ENCODE measurements at places on chromosomes 1 and 21. TPM values are rescaled to one million over a fixed set of nuclear protein-coding genes. Genes with fewer than 3 reads are reported as not detected.

GRCh38 chr1:2392686-2393085 is 1.0 kb downstream of the RER1 start:
- DNase-seq, result no peak

- DNase-seq, result peak; percentile 21
These were observed 151.4 kb upstream of the ZRANB2 start for GRCh38 chr1:71232166-71232763.

GRCh38 chr1:186681121-186681520 is 898 bp upstream of the PTGS2 start:
- no peak for DNase-seq

DNA sequence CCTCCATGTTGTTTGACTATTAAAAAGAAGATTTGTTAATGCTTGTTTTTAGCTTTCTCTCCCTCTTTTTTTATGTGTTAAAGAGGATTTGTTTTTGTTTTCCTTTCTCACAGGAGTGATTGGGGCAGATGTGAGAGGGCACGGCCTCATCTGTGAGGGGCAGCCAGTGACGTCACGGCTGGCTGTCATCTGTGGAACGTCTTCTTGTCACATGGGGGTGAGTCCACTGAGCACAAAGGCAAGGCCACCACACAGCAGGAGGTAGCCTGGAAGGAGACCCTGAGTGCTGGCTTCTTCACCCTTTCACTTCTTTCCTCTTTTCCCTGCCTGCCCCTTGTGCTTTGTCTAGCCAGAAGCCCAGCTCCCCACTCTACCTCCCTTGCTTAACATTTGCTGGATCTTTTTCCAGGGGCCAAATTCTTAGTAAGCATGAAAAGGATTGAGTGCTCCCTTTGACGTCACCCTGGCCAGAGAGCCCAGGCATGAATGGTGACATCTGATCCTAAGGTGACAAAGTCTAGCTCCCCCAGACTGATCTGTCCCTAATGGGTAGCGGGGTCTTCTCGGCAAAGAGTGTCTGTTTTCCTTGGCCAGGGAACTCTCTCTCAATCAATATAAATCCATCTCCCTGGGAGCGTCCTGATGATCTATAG is 257.2 kb downstream of the FGGY start:
- DNase-seq, result peak; percentile 82

DNA sequence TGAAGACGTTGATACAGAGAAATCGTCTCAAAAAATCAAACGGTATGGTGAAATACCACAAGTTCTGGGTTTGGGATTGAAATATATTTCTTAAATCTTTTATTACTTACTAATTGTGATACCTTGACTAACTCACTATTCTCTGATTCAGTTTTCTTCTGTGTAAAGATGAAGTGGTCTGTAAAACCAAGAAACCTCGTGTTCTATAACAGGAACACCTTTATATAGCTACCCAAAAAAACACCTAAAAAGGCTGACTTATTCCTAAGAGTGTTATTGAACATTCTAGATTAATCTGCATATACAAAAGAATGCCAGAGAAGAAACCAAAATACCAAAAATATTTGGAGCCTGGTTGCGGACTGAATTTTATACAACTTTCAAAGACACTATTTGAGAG is 721 bp downstream of the LRRIQ3 start:
- DNase-seq, result no peak

DNA sequence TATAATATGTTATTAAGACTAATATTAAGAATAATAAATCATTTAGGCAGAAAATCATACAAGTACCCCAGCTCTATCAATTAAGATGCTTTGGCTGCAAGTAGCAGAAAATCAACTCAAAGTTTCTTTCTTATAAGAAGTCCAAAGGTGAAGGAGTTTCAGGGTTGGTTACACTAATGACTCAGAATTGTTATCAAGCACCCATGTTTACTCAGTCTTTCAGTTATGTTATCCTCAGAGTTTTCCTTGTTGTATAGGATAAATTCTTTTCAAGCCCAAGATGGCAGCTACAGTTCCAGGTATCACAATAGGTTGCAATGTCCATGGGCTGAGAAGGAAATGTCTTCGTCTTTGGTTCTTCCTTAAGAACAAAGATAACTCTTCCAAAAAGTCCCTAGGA is 163.6 kb downstream of the TNFSF18 start:
- DNase-seq, result no peak

DNA sequence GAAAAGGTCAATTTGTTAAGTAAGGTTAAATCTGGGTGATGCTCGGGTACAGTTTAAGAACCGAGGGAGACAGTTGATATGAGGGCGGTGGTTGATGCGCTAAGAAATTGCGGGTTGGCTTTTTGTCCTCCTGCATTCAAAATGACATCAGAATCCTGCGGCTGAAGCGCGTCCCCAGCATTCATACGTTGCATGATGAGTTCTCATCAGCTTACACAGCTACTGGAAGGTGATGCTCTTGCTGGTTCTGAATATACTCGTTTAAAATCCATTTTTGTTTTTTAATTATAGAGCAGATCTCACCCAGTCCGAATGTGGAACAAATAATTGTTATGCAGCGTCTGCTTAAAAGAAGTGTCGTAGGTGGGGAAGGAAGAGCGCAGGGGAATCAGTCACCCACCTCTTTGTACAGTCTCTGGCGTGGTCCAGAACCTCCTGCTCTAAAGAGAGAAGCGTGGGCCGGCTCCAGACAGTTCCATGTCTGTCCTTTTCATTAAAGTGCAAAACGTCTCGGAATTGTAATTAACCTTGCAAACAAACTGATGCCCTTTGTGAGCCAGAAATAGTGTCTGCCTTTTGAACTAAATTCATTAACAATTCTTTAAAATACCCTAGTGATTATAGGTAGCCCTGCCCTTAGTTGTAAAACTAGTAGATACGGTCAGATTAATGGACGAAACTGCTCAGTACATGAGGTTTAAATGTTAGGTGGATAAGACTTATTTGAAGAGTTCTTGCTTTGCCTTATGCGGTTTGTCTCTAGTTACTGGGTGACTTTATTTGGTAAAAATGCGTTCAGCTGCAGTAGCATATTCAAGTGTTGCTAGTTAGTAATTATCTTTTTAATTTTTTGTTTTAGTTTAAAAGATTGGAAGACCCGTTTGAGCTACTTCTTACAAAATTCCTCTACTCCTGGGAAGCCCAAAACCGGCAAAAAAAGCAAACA is 741 bp downstream of the RGS2 start:
- peak; percentile 54 for DNase-seq

DNA sequence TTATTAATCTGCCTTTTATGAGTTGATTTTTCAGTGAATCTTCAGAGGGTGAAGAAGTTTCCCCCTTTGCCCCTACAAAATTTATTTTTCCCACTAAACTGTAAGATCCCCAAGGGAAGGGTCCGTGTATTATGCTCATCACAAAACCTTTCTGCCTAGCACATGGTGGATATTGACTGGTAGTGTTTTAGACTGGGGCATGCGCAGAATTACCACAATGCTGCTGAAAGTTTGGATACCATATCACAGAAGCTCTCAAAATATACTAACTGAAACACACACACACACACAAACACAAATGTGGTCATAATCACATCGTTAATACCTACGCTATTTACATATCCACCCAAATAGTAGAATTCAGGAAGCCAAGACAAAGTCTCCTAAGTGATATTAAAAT is 28.0 kb upstream of the DMRTB1 start:
- no peak for DNase-seq

GRCh38 chr1:229059671-229060539 is 211.0 kb upstream of the RAB4A start:
- DNase-seq, result peak; percentile 23

DNA sequence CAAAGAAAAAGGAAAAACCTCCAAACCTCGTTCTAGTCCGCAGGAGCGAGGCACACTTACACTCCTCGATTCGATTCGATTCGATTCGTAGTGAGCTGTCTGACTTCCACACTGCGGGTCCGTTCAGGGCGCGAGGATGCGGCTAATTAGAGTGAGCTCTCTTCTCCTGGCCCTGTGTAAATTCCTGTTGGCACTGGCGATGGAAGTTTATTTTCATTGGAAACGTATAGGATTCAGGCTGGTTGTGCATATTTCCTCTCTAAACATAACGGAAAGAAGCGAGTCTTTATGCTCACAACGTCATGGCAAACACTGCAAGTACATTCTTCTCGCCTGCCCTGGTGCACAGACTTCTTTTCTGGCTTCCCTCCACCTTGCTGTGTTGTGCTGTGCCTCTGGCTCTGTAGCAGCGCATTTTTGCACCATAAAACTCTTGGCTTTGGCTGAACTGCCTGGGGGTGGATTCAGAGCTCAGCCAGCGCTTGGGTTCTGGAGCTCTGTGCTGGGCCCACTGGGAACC is 2.7 kb downstream of the HUNK start:
- DNase-seq, result no peak

- no peak for DNase-seq
These were observed 33.4 kb downstream of the HSD17B7 start for GRCh38 chr1:162823771-162824525.

- DNase-seq, result peak; percentile 16
These were observed 141.2 kb upstream of the ST6GALNAC5 start for GRCh38 chr1:76725864-76726619.

DNA sequence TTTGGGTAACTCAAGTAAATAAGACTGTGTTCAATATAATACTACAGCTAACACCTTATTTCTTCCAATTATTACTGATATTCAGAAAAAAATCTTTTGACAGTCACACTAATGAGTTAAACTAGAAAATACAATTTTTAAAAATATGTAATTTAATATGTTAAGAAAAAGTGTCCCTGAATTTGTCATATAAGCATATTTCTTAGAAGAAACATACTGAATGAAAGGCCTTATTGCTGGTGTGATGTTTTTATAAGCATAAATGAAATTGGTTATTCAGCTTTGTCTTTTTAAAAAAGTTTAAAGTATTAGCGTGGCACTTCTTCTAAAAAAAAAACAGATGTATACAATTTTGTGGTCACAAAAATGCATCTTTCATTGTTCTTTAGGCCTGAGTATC is 267.3 kb downstream of the NEGR1 start:
- no peak for DNase-seq

DNA sequence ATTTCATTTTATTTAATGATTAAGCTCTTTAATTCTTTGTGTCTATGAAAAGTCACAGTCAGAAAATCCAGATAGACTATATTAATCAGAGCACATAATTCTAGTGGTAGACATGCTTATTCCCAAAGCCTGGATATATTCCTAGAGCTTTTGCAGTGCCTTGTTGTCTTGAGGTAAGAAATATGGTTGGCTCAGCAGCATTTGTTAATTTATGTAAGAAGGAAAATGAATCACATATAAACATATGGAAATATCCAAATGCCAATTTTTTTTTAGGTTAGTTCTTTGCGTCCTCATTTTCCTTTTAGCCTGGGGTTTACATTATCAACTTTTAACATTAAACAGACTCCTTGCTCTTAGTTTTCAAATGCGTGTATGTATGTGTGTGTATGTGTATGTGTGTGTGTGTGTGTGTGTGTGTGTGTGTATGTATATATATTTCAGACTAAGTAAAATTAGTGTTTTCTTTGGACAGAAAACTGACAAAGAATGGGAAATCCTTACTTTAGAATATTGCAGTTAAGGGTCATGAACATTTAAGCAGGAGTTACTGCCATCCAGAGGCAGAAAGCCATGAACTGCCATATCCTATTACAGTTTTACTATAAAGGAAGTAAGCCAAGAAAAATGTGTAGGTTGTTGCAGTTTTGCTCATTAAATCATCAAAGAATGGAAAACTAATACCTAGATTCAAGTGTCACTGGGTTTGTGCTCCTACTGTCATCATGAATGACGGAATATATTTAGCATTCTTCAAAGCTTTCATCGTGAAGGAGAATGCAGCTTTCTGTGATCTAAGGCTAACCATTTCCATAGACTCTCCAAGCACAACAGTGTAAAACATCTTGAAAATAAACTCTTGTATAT is 477.1 kb upstream of the NR5A2 start:
- no peak for DNase-seq

DNA sequence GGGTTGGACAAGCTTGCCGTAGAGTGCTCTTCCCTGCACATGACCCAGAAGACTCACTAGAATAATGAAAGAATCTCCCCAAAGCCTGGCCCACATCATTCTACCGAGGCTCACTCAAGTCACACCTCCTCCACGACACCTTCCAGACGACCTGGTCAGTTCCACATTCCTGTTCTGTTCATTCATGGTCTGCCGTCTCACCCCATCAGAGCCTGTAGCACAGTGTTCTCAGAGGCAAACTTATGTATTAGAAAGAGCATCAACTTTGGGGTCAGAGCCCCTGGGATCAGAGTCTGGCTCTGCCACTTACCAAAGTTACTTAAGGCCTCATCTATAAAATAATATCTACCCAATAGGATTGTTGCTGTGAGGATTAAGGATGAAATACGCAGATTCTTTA is 7.5 kb downstream of the OLFML3 start:
- no peak for DNase-seq

DNA sequence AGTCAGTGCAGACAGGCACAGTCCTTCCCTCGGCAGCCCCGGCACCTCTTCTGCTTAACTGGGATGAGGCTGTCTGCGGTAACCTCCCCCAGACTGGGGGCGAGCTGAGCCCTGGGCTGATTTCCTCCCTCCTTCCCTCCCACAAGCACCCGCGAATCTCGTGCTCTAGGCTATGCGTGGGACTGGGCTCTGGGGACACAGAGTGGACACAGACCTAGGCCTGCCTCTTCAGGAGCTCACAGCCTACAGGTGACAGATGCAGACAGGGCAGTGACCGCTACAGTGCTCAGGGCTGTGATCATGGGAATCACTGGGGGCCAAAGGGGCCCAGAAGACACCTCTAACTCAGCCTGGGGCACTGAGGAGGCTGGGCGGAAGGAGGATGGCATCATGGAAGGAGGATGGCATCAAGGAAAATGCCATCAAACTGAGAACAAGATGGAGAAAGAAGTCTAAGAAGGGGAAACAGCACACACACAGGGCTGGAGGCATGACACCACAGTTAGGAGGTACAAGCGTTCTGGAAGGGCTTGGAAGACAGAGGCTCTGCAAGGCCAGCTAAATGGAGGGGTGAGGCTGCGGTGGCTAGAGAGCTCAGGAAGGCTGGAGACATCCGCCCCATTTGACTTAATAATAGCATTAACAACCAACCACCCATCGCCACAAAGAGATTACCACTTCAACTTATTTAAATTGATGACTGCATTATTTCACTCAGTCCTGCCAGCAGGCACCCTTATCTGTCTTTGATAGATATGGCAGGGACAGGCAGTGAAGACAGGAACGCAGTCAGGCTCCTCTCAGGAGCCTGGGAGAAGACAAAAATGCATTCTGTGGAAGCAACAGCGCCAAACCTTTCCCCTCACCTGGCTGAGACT is 4.2 kb downstream of the TTC39A start:
- DNase-seq, result no peak

DNA sequence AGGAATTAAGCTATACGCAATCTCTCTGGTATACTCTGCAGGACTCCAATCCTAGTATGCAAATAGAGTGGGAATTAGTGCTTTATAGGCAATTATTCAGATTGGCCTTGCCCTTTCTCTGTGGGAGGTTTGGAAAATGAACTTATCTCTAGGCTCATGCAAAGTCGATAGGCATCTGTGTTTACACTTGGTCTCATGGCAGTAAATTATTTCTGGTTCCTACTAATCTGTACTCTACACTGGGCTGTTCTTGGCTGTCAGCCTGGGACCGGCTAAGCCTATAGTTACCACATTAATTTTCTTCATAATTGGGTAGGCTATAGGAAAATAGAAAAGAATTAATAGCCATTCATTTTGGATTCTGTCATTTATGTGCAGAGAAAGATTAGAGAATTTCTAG is 544.6 kb downstream of the AMY1C start:
- no peak for DNase-seq

GRCh38 chr1:40693425-40693824 is 1.9 kb downstream of the NFYC start:
- DNase-seq, result no peak

The TSEN15 gene
- total RNA-seq, result 53.5 TPM

The CR1 gene
- under 0.01 TPM for total RNA-seq

The MKNK1 gene
- total RNA-seq, result 14.7 TPM

The C1orf185 gene
- total RNA-seq, result not detected

The EIF3I gene
- 280 TPM for total RNA-seq
